NCI-H2227 treated with DMSO at 0.1 percent for 48 hours (cell line): ENCODE measurements at places on chromosomes 1 and 21.

DNA sequence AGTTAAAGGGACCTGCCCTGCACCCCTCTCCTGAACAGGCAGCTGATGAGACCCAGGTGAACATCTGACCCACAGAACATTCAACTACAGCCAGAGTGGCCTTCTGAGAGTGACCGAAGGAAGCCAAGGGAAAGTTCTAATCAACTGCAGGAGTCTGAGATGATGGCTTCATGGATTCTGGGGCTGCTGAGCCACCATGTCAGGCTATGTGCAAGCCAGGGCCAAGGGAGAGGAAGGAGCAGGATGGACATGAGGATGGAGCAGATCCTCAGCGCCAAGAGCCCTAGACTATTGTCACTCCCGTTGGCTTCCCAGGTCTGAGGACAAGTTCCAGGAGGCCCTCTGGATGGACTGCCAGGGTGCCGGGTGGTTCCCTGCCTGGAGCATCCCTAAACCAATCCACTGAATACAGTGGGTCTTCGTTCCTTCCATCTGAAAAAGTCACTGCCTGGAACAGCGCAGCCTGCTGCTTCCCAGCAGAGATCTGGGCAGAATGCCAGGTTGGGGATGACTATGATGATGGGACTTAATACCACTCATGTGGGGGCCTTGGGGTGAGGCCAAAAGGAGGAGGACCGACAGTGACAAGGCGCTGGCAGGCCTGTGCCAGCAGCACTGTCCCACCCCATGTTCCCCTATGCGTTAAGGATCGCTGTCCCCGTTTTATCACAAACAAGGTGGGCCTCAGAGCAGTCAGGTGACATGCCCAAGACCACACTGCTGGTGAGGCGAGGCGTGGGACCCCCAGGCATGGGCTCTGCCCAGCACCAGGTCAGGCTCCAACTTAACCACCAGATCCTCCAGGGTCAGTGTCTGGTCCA lies 19.8 kb downstream of the SPOCD1 start:
- peak; percentile 69 for DNase-seq

GRCh38 chr1:61170328-61171238 lies 88.2 kb downstream of the NFIA start:
- DNase-seq, result no peak

- DNase-seq, result no peak
Observed at GRCh38 chr21:42263591-42264131, 44.7 kb downstream of the ABCG1 start.

DNA sequence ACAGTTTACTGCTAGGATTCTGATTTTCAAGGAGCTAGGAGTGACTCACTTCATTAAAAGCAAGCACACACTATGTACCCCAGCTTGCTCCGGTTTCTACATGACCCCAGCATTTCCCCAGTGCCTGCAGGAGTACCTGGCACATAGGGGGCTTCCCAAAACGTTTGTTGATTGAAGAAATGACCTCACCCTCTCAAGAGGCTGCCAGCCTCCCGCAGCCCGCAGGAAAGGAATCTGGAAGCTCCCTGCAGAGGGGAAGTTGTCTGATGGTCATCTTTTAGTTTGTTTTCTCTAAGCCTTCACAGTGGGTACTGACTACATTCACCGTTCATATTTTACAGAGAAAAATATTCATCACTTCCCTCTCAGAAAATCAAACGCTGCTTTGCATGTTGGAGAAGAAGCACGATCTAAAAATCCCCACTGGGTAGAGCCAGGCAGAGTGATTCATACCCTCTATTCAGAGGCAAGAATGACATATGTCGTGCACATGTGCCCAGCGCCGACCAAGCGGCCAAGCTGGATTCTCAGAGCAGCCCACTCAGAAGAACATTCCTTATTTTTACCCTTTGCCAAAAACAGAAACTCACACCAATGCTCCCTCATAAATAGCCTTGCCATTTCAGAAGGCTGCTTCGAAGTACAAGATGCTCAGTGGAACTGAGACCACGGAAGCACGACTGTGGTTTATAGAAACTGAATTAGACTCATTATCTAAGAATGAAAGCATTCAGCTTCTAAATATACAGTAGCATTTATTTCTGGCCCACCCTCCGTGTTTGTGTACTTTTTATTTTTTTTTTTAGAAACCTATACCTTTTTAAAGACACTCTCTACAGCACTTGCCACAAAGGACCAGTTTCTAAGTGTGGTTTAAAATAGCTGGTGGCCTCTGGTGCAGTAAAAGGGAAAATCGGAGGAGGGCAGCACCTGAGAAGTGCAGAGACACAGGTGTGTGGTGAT lies 143.2 kb downstream of the MIS18A start:
- no peak for DNase-seq

DNA sequence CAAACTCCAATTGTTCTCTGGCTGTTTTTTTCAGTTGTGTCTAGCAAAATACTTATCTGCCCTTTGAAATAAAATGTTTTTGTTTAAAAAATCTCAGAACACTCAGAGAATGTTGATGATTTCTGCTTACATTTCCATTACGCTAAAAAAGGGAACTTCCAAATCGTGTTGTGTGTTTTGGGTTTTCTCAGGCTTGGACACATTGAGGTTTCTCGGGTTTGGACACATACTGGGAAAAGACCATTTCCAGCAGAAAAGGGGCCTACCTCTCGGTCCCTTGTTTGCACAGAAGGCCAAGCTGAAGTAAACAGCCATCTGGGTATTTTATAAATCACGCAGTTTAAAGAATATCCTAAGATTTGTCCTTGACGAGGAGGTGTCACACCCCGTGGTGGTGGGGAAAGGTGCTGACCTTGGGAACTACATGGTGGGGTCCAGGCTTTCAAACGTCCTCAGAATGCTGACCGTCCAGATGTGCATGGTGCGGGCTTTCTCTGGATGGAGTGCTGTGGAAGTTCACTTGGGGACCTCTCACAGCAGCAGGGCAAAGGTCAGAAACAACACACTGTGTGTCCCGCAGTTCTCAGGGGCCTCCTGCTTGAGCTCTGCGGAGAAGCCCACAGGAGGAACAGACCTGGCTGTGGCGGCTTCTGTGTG lies 67.8 kb downstream of the SLC37A1 start:
- no peak for DNase-seq

DNA sequence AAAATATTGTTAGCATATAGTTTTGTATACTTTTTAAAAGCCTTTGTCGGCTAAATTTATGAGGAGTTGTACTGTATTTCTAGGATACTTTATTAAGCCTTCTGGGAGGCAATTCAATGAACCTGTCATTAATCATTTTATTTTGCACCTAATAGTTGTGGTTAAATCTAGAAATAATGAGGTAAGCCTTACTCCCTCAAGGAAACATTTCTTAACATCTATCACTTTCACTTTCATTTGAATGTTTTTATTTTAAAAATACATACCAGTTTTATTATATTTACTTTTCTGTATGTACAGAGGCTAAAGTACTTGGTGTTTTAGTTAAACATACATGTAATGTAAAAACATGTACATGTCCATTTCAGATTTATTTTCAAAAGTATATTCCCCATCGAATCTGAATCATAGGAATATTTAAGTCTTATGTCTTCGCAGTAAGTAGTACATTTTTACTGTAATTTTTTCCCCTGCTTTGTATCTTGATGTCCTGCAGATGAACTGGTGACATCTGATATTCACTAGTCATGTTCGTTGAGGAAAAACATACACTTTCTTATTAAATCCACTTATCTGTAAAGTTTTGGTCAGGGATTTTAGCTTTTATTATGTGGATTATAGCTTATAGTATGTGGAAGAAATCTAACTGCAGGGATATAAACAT lies 82.8 kb downstream of the DISP1 start:
- no peak for DNase-seq
